Activated T-helper 2 cell treated with anti-CD3 and anti-CD28 coated beads, Interferon-gamma antibody, Interleukin-2, Interleukin-4, amounts not matched to agents 10 μg/mL and 5 μg/mL and 100 μg/mL, durations not matched to agents 14 hours and 24 hours and 36 hours (primary cell): ENCODE measurements at places on chromosomes 4 and X.

DNA sequence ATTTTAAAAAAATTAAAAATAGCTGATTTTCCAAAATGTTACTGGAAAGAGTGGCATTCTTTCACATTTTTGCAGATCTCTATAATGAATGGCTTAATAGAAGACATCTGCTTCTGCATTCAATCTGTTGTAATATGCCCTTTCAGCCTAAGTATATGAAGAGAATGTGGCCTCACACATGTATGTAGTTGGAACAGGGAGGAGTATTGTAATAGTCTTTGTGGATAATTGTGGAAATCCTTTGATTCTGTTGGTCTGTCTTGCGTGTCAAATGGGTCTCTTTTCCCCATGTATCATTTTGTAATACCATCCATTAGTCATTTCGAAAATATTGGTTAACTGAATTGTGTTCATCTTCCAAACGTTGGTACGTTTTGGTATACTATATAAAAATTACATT is 11.6 kb downstream of the TXLNG start:
- no peak for DNase-seq

DNA sequence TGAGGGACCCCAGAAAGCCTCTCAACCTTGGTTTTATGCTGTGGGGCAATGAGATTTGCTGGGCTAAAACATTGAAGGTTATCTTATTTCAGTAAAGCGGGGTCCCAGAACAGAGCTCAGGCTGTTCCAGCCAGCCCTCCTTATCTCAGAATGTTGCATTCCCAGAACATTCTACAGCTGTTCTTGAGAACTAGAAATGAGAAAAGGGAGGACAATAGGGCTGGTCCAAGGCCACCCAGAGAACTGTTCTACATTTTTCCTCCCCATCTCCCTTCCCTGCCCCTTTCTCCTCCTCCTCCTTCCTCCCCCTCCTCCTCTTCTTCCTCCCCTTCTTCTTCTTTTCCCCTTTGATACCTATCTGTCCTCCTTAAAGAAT is 70.4 kb upstream of the SLC7A11 start:
- no peak for DNase-seq

GRCh38 chr4:77800483-77801259 is 18.5 kb downstream of the CNOT6L start:
- no peak for DNase-seq

- DNase-seq = no peak
These were observed 62.3 kb upstream of the CD99 start for GRCh38 chrX:2628751-2629315.

GRCh38 chr4:87865288-87865687 is 32.5 kb downstream of the MEPE start:
- no peak for DNase-seq

- DNase-seq = no peak
These were observed 88.6 kb downstream of the SLC9A7 start for GRCh38 chrX:46670316-46670715.

DNA sequence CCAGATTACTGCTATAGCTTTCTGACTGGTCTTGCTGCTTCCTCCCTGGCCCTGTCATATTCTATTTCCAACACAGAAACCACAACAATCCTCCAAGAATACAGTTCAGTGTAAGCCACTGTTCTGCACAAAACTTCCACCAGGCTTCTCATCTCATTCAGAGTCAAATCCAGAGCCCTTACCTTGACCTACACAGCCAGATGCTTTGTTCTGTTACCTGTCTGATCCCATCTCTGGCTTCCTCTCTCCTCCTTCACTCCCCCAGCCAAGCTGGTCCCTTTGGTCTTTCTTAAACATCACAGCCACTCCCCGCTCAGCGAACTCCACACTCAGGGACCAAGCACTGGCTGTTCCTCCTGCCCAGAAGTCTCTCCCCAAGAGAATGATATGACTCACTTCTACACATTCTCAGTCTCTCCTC is 84.8 kb upstream of the BMP2K start:
- DNase-seq = no peak

GRCh38 chrX:112832481-112833095 is 8.0 kb downstream of the AMOT start:
- DNase-seq = no peak

GRCh38 chrX:47902161-47902560 is 65.5 kb downstream of the ZNF81 start:
- no peak for DNase-seq

DNA sequence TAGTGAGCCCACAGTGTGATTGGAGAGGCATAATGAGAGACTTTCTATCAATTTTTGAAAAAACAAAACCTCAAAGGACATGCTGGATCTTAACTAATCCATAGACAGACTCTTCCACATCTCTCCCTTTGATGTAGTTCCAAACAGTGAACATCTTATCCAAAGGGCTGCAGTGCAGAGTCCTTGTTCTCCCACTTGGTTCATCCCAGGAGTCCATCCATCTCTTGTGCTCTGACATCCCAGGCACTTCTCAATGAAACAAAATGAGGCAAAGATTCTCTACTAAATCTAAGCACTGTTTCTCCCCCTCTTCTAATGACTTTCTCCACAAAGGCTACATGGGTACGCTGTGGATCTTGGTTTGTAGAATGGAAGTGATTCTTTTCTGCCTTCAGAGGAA is 8.3 kb downstream of the SHROOM3 start:
- DNase-seq = no peak

- DNase-seq = no peak
These were observed 56.3 kb upstream of the SHOX start for GRCh38 chrX:574251-574650.

DNA sequence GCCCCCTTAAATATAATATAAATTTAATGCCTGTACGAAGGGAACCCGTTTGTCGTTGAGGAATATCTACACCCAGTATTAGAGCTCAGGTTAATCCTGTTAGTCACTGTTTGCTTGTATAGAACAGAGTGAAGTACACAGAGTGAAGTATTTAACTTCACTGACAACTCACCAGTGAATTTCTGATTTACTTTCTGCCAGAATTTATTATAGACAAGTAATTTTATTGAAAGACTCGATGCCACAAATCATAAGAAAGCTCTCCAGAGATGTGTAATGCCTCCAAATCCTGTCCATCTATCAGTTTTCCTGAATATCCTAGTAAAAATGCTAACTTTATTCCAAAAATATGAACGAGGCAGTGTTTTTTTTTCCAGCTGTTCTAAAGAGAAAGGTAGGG is 1.6 kb downstream of the GAB1 start:
- DNase-seq = no peak

DNA sequence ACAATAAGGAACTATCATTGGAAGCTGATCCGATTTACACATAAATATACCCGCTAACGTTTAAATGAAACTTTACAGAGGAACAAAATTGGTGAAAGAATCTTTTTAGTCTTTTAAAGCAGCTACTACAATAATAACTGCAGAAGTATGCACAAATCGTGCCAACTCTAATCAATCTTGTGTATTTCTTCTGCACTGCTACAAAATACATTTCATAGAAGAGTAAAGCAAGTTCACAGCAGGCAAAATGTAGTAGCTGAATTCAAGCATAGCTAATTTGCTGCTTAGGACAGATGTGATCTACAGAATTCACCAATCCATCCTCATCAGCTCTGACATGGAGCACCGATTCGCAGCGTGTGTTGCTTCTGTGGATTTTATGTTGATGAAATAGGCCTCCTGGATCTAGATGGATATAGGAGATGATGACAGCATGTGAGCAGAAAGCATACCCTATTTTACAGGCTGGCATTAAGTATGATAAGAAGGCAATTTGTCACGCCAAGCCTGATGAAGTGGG is 367.3 kb upstream of the FGF13 start:
- DNase-seq = no peak

DNA sequence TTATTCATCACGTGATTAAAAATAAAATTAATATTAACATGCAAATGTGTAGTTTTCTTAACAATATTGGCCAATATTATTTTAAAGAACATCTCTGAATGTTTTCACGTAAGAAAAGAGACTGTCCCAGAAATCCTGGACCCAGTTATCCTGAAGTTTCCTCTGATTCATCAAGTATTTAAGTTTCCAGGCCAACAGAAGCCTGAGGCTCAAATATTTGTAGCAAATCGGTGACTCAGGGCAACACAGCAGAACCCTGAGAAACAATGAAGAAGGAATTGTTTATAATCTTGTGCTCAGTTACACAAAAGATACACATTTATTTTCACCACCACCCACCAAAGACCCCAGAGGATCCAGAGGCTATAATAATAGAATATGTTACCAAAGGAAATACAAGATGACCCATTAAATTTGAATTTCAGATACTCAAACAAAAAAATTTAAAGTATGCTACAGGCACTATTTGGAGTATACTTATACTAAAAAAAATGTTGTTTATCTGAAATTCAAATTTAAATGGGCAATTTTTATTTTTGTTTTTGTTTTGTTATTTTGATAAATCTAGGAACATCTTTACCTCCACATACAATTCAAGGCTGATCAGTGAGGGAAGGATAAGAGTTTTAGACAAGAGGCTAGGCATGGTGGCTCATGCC is 33.9 kb upstream of the SLC7A11 start:
- DNase-seq = no peak

DNA sequence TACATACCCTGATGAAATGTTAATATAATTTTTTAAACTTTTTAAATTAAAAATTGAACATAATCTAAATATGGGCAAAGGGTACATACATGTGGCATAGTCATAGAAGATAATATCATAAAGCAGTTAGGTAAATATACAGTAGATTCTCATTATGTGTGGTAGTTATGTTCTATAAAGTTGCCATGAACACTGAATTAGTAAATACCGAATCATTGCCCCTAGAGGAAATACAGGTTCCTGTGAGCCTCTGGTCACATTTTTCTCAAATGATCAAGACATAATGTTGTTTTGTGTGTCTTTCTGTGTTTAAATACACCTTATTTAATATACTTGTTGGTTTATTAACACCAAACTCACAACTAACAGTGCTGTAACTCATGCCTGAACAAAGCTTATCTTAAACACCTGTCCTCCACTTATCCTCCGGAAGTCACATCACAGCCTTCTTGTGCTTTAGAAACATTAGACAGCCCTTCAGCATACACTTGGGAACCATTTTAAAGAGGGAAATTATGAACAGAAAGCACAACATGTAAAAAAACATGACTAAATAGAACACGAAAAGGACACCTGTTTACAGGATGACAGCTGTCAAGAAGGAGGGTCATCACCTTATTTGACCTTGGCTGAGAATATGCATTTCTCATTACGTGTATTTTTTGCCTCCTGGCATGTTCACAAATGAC is 169.4 kb upstream of the NAP1L5 start:
- no peak for DNase-seq

DNA sequence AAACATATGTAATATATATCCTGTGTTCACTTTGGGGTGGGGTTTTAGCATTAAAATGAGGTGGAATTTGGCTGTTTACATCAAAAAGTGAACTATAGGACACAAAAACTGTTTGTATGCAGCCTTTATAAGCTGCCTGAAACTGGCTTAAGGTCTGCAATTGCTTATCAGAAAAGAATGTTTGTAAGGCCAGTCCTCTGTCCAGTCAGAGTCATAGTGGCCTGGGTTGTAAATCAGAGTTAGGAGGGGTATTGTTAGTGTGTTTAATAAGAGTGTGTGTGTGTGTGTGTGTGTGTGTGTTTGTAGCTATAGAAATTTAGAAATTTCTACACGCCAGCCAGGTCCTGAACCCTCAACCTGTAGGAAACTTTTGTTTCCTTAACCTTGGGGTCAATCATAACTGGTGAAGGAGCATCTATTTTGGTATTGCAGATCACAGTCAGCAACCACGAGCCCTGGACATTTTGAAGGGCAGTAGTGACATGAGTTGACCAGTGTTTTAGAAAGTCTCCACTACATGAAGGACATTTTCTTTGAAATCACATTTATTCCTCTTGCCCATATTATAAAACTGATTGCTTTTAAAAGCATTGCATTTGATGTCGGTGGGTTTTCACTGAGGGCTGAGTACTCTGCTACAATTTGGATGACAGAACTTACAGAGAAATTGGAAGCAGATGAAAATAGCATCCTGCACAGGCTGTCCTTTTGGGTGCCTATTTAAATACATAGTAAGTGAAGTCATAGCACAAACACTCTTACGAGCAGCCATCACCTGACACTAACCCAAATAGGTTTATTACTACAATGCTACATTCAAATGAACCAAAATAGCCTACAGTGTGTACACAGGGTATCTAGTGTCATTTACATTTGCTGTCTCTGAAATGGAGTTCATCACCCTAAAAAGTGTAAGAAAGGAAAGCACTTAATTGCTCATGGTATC is 11.2 kb upstream of the TMEM154 start:
- DNase-seq = no peak

DNA sequence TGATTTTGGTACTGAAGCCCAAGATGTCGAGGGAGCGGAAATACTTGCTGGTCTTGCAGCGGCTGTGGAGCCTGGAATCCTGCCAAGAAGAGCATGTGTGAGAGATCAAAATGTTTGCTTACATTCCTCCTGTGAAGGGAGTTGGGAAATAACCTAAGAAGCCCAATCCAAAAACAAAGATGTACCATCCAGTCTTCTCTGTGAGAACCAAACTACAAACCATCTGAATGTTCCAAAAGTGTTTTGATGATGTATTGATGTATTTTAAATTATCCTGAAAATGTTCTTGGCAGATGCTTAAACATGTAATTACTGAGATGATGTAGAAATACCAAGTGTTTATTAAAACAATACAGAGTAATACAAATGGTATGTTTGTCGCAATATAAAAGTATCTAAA is 10.1 kb upstream of the ADH1A start:
- no peak for DNase-seq

GRCh38 chr4:113908829-113909228 is 70.6 kb downstream of the ARSJ start:
- DNase-seq = no peak
